ENCODE measurements at places on chromosomes 5 and 9.

- no peak for DNase-seq
Measured at GRCh38 chr5:53603009-53603687, 42.7 kb downstream of the NDUFS4 start.

- no peak for DNase-seq
Measured at GRCh38 chr9:87885484-87886189, 3.0 kb downstream of the SPATA31E1 start.

GRCh38 chr9:6711403-6711802 is 46.4 kb upstream of the KDM4C start:
- no peak for DNase-seq

GRCh38 chr5:168339109-168339771 is 47.8 kb downstream of the WWC1 start:
- no peak for DNase-seq

GRCh38 chr5:52378237-52378636 is 409.5 kb upstream of the ITGA1 start:
- DNase-seq = no peak

GRCh38 chr5:151499501-151500035 is 52.2 kb downstream of the SLC36A1 start:
- no peak for DNase-seq

GRCh38 chr5:1701216-1701864 is 98.3 kb downstream of the MRPL36 start:
- DNase-seq = no peak

- DNase-seq = no peak
Measured at GRCh38 chr5:10352430-10353240, 860 bp upstream of the MARCHF6 start.

Data from CD4-positive, alpha-beta T cell (primary cell).